ENCODE measurements at places on chromosomes 11 and 22.

DNA sequence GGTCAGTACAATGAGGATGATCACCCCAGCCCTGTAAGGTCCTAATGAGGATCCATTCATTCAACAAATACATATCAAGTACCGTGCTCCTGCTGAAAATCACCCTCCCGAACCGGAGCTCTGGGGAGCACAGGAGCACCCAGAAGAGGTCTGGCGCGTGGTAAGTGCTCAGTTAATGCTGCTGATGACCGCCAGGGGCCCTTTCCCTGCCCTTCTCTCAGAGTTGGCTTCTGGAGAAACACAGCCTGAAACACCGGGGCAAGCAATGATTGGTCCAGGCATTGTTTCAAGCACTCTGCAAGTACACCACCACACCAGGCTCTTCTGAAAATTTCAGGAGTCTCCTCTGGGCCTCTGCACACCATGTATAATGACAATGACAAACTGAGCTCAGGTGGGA, 3.8 kb upstream of the CCDC86 start:
- no peak for DNase-seq

- no peak for DNase-seq
These were observed 25.1 kb downstream of the GLB1L2 start for GRCh38 chr11:134356656-134357544.

GRCh38 chr11:47109051-47109726, 67.5 kb downstream of the ARFGAP2 start:
- DNase-seq = no peak

DNA sequence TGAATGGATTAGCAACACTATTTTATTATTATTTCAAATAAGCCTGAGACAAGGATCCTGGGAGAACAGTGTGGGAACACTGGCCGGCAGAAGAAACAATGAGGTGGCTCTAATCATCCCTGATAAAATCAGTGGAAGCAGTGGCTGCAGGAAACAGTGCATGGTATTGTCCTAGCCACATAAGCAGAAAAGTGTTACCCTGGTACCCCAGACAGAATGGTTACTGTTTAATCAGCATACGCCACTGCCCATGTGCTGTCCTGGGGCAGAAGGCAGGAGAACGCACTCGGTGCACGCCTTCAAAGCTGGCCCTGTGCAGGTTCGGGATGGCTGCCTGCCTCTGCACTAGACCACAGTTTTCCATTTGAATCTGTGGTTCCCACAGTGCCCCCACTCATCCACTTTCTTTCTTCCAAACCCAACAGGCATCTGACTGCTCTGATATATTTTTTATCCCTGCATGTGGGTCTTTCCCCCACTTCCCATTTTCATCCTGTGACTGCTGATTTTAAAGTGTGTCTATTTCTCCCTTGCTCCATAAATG, 25.7 kb downstream of the OPCML start:
- no peak for DNase-seq

- no peak for DNase-seq
These were observed 493.9 kb upstream of the B3GAT1 start for GRCh38 chr11:134905928-134906327.

DNA sequence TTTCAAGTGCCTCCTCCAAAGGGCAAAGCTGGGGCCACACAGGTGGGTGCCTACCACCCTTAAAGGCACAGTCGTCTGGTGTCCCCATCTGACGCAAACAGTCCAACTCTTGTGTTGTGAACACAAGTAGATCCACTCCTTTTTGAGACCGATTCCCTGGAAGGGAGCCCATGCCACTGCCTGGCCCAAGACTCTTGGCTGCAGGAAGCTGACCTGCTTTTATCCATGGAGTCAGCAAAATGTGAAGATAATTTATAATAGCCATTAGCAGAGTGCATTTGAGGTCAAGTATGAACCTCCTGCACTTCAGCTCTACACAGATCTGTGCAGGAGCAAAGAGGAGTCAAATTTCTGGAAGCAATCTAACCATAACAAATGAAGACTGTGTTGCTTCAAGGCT, 68.5 kb downstream of the ADM start:
- no peak for DNase-seq

Data from CD14-positive monocyte (primary cell).